EH (cell line): ENCODE measurements at places on chromosomes 2 and 18.
A peak's percentile ranks its signal among the peaks of the same experiment; 100 is the strongest.

GRCh38 chr18:7572822-7573221 lies 5.7 kb downstream of the PTPRM start:
- DNase-seq, result peak; percentile 59

GRCh38 chr2:37283207-37283606 lies 41.4 kb downstream of the PRKD3 start:
- peak; percentile 93 for DNase-seq

DNA sequence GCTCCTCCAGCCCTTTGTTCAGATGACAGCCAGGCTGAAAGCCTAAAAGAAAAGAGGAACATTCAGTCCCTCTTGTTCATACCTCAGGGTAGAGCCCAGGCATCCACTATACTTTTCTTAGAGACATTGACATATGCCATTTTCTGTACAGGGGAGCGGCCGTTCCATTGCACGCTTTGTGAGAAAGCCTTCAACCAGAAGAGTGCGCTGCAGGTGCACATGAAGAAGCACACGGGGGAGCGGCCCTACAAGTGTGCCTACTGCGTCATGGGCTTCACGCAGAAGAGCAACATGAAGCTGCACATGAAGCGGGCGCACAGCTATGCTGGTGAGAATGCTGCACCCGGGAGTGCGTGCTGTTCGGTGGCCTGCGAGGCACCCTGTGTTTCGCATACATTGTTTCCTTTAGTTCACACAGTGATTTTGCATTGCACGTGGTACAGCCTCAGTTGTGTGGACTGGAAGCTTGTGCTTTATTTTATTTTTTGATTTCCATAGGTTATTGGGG lies 138.2 kb downstream of the ZNF236 start:
- DNase-seq, result no peak

GRCh38 chr2:105746177-105747080 lies 1.7 kb downstream of the NCK2 start:
- no peak for DNase-seq

DNA sequence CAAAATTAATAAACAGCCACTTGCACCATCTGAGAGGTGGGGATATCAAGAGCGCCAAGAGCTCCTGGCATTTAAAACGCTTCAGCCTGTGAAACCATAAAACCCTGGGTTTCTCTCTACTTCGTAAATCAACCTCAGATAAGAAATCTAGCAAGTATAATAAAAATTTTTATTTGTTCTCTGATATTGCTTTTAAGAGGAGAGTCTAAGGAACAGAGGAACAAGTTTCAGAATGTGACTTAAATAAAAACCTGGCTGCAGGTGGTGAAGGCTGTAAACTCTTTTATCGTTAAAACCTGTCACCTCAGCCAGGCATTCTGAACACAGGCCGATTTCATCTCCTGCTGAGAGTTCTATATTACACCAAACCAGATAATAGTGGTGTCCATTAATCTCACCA lies 9.9 kb downstream of the DYTN start:
- no peak for DNase-seq

GRCh38 chr2:19607931-19608771 lies 249.7 kb upstream of the OSR1 start:
- DNase-seq, result peak; percentile 92

GRCh38 chr2:3001615-3002560 lies 375.7 kb downstream of the EIPR1 start:
- peak; percentile 1 for DNase-seq

DNA sequence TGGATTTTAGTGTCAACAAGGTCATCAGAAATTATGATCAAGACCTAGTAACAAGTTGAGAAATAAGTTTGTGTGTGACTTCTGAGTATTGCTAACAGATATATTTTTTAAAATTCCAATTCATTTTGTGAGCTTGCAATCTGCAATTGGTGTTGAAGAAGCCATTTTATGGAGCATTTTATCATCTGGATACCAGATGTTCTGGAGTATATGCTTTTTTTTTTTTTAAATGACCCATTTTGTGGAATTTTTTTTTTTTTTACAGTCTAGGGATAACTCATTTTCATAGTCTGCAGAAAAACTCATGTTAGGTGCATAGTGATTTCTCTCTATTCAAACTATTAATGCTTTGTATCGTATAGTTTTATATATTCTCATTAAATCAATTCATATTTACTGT lies 12.6 kb downstream of the QPCT start:
- DNase-seq, result no peak

DNA sequence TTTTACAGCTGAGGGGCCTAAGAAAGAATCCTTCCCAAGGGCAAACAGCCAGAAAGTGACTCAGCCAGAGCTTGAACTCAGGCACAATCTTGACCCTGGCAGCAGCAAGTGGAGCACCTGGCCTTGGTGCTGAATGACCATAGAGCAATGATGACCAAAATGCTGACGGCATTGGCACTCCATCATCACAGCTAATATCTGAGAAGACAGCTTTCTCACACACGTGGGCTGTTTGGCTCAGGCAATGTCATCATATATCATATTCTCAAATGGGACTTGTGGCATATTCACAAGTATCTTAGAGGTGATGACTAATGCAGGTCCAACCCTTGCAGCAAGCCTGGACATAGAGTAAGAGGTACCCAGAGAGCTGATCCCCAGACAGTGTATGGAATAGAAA lies 443.9 kb upstream of the MYT1L start:
- no peak for DNase-seq

GRCh38 chr18:34322365-34323289 lies 97.9 kb upstream of the NOL4 start:
- DNase-seq, result no peak

- no peak for DNase-seq
Observed at GRCh38 chr2:188966728-188967440, 7.3 kb upstream of the COL3A1 start.

DNA sequence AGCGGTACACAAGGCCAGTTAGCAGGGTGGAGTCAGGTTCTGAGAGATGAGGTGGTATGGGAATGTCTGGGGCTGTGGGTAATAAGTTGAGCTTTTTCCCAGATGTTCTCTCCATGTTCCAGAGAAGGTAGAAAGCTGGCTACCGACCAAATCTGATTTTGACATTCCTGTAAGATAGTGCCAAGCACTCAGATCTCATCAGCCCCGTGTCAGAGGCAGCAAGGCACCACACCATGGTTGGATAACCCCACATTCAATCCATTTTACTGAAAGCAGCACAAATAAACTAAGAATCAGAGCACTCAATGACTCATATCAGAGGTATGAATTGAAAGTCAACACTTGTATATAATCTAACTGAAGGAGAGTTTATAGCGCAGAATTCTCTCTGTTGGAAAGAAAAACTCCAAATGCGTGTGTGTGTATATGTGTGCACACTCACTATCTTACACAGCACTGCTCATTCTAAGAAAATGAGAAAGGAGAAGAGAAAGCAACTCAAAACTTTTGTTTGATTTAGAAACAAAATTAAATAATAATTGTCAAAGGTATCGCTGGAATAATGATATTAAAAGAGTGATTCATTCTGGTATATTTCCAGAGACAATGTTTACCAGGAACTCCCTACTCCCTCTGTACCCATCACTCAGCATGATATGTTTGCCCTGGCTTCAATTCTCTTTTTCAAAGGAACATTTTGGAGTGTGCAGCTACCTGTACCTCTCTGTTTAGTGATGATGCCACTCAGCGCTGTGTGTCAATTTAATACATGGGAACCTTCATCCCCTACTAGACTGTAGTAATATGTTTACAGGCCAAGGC lies 375.1 kb upstream of the ID2 start:
- DNase-seq, result peak; percentile 72

GRCh38 chr2:53033411-53033810 lies 734.2 kb upstream of the CHAC2 start:
- peak; percentile 91 for DNase-seq

DNA sequence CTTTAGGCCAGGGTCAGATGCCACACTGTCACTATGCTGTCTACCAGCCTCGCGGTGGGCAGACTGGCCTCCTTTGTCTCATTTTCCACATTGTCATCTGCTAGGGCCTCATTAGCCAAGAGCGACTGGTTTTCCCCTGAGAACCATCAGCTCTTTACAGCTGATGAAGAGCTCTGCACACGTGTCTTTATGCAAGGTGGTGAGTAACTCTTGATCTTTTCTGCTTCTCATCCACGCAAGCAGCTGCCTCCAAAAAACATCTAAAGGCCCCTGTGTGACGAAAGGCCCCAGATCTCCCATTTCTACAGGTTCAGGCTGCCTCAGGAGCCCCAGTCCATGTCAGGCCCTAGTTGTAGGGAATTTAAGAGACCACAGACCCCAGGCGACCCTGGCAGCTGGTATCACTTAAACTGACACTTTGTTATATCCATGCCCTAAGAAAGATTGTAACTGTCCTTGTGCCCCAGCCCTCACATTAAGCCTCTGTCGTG lies 52.9 kb downstream of the DPYSL5 start:
- no peak for DNase-seq

- DNase-seq, result no peak
Observed at GRCh38 chr2:17030047-17030446, 364.4 kb upstream of the CYRIA start.

- DNase-seq, result no peak
Observed at GRCh38 chr2:152693033-152693432, 24.2 kb downstream of the PRPF40A start.

GRCh38 chr18:10907749-10908148 lies 241.6 kb downstream of the PIEZO2 start:
- DNase-seq, result no peak

GRCh38 chr2:55498582-55498981 lies 20.9 kb upstream of the CFAP36 start:
- no peak for DNase-seq

DNA sequence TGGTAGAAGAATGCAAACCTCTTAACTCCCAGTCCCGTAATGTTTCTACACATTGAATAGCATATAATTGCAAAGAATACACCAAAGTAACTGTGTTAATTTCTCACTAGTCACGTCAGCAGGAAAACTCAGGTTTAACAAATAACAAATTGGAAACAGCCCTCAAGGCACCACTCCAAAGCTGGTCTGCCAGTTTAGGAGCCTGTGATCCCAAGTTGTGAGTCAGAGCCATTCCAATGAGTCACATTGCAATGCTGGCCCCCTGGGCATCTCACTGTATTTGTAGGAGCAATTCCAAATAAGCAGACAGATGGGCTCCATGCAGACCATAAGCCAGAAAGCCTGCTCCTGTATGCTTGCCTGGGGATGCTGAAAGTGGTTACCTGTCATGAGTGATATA lies 143.2 kb upstream of the SETBP1 start:
- peak; percentile 95 for DNase-seq

GRCh38 chr18:40415821-40416220 lies 1539.2 kb upstream of the PIK3C3 start:
- DNase-seq, result no peak

DNA sequence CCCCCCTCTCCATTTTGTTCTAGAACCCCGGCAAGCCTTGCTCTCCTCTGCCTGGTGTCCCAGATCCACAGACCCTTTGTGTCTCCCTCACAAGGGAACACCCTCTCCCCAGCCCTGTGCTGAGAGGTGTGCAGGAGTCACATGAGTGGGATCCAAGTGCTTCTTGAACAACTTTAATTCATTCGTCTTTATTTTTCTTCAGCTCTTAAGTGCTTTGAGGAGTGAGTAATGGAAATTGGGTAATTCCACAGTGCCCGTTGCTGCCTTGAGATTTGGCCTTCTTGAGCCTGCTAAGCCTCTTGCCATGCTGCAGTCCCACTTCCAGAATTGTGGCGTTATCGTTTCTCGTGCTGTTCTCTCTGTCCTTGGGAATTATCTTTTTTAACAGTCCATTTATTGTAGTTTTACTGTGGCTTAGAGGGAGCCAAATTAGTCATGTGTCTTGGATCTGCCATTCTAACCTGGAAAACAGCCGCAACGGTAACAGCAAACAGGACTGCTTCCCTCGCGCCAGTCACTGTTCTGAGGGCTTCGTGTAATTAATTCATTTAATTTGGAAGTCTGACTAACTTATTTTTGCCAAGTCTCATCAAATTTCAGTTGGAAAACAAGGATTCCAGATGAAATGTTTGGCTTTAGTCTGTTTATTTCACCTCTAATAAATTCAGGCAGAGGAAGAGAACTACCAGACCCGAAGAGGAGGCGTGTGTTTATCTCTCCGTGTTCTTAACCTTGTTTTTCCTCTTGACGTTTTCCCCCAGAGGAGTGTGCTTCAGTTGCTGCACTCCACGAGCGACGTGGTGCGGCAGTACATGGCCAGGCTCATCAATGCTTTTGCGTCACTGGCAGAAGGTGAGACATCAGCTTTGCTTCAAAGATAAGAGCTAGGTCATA lies 72.0 kb downstream of the ARMC9 start:
- DNase-seq, result no peak

GRCh38 chr2:86028766-86029381 lies 76.8 kb downstream of the POLR1A start:
- DNase-seq, result no peak

DNA sequence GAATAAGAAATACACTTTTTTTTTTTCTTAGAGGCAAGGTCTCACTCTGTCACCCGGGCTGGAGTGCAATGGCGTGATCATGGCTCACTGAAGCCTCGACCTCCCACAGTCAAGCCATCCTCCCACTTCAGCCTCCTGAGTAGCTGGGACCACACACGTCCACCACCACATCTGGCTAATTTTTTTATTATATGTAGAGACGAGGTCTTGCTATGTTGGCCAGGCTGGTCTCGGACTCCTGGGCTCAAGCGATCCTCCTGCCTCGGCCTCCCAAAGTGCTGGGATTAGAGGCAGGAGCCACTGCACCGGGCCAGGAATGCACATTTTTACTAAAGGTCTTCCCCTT lies 2.4 kb downstream of the TGOLN2 start:
- DNase-seq, result no peak

- no peak for DNase-seq
Observed at GRCh38 chr18:33201509-33201926, 239.0 kb downstream of the CCDC178 start.

- peak; percentile 41 for DNase-seq
Observed at GRCh38 chr2:120352696-120353590, 7.0 kb downstream of the INHBB start.

- no peak for DNase-seq
Observed at GRCh38 chr2:138779781-138780445, at the start of gene NXPH2. TSS of gene NXPH2 (minus strand) at chr2:138780390. CDS start at chr2:138780241, 149 bp downstream.

GRCh38 chr2:149625271-149625670 lies 37.7 kb upstream of the MMADHC start:
- no peak for DNase-seq

GRCh38 chr2:189391201-189391600 lies 50.1 kb upstream of the WDR75 start:
- peak; percentile 51 for DNase-seq

DNA sequence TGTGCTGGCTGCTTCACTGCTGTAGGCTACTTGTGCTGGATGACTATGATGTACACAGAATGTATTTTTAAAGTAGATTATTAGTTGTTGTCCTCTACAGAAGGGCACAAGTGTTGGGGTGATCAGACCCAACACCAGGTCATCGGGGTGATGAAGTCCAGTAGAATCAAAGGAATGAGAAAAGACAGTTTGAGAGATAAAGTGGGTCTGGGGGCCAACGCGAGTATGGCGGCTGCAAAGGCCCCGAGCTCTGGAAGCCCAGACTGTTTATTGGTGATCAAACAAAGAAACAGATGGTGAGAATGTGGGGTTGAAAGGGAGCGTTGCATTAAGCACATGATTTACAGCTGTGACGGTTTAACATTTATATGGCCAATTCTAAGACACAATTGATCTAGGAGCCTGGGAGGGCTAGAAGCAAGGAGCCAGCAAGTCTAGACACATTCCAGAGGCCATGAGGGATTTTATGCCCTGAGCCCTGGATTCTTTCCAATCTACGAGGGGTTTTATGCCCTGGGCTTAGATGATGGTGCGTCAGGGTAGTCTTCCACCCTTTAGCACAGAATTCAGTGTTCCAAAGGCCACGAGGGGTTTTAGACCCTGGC lies 153.5 kb downstream of the AGPS start:
- DNase-seq, result no peak
